ENCODE measurements at places on chromosomes 13 and 19.

DNA sequence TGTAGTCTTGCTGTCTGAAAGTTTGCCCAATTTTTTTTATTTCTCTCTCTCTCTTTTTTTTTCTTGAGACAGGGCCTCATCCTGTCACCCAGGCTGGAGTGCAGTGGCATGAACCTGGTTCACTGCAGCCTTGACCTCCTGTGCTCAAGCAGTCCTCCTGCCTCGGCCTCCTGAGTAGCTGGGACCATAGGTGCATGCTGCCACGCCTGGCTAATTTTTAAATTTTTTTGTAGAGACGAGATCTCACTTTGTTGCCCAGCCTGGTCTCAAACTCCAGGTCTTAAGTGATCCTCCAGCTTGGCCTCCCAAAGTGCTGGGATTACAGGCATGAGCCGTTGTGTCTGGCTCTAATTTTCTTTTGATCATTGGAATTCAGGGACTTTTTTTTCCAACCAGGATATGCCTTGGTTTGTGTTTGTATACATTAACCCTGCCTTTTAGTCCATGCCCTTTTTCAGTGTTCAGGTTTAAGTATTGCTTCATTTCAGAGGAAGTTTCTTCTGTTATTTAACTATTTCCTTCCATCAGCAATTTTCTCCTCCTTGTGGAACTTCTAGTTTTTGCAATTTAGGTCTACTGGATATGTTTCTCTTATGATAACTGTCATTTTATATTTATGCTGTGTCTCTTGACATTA, 201.4 kb downstream of the PCCA start:
- DNase-seq = no peak

GRCh38 chr19:55087542-55087901, 11.9 kb downstream of the EPS8L1 start:
- no peak for DNase-seq

GRCh38 chr19:29329460-29330134, 116.6 kb upstream of the UQCRFS1 start:
- no peak for DNase-seq

DNA sequence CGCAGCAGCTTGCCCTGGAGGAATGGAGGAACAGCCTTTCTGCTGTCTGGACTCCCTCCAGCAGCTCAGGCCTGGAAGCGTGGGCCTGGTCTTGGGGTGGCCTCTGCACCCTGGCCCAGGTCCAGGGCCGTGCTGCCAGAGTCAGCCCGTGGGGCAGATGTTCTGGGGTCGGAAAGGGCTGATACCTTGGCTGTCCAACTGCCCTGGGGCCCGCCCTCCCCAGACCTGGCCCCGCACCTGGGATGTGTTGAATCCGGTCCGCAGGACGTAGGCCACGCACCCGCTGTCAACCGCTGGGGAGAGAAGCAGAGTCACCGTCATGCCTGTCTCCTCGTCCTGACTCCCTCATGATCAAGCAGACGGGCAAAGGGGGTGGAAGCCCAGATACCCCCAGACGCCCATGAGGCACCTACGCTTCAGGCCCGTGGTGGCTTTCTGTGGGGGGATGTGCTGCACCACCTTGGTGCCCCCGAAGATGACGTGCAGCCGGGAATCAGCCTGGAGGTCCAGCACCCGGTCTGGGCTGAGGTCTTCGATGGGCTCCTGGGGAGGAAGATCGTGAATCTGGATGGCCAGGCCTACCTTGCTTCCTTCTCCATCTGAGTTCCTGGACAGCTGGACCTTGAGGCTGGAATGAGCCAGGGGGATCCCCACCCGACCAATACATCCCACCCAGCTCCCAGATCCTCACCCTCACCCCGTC, 7.7 kb downstream of the ATP13A1 start:
- no peak for DNase-seq

- no peak for DNase-seq
Measured at GRCh38 chr19:7450243-7451223, 38.3 kb downstream of the PEX11G start.

GRCh38 chr19:45676851-45677263, 8.8 kb downstream of the GIPR start:
- no peak for DNase-seq

DNA sequence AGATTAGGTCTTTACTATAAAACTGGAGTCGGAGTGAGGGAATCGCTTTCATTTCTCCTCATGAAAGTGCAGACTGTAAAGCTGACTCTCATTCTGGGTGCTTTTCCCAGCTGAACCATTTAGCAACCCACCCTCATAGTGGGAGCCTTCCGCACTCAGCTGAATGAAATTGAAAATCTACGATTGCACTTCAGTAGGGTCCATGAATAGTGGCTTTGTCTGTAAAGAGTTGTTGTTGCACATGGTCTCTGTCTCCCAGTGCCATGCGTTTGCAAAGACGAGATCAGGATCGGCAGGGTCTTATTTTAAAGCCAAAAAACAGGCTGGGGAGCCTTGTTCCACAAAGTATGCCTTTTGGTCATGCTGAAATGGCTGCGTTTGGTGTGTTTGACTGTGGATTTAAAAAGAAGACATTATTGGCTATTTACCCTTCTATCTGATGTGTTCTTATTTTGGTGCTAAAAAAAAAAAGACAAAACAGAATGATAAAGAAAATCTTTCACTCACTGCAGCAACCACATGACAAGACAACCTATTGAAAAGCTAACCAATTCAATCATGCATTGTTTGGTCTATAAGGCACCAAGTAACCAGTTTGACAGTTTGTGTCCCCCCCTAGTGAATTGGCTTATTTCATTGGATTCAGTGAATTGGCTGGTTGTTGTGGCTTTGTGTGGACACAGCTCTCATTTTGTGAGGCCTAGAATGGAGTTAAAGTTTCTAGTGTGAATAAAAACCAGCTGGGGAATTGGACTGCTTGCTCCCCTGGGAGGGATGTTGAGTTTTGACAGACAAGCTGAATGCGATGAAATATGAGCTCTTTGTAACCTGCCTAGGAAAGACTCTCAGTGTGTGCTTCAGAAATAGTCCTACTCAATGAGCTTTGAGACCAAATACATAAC, 65.6 kb downstream of the ARHGAP35 start:
- no peak for DNase-seq

- no peak for DNase-seq
Measured at GRCh38 chr13:105848494-105848893, 687.0 kb downstream of the EFNB2 start.

- DNase-seq = no peak
Measured at GRCh38 chr13:99962242-99962641, 9.3 kb downstream of the ZIC5 start.

DNA sequence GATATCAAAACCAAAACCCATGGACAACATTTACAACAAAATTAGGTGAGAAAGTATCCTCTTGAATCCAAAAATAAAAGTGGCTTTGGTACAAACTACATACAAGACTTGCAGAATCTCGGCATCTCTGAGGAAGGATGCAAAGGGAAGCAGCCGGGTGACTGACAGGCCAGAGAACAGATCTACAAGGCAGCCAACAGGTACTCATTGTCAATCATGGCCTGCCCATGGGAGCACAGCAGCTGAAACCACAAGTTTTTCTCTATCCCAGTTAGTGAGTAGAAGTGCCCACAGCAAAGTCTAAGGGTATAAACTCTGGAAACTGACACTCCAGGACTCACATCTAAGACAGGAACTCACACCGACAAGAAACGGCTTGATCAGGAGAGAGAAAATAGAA, 74.5 kb downstream of the TBC1D4 start:
- DNase-seq = no peak

GRCh38 chr13:56198350-56198749, 942.4 kb upstream of the PRR20A start:
- no peak for DNase-seq
